ENCODE measurements at places on chromosomes 16 and 17. TPM values are rescaled to one million over a fixed set of nuclear protein-coding genes. Genes with fewer than 3 reads are reported as not detected.

TUBB3 gene
- 2.3 TPM for total RNA-seq

DNA sequence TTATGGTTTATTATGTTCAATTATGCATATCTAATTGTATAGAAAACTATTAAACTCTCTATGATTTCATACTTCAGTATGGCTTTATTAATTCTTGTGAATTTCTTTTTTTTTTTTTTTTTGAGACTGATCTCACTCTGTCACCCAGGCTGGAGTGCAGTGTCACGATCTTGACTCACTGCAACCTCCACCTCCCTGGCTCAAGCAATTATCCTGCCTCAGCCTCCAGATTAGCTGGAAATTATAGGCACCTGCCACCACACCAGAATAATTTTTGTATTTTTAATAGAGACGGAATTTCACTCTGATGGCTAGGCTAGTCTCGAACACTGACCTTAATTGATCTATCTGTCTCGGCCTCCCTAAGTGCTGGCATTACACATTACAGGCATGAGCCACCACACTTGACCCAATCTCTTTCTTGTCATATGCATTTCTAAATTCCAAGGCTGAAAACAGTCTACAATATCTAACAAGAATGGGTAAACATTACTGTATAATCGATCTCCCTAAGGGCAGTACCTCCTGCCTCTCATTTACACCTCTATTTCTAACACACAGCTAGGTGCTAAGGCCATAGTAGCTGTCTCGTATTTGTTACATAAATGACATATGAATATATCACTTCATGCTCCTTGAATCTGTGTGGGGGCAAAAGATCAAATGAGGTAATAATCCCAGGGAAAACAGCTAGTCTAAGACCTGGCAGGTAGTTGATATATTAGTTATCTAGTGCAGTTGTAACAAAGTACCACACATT is 258.2 kb upstream of the CDH8 start:
- DNase-seq: no peak

DNA sequence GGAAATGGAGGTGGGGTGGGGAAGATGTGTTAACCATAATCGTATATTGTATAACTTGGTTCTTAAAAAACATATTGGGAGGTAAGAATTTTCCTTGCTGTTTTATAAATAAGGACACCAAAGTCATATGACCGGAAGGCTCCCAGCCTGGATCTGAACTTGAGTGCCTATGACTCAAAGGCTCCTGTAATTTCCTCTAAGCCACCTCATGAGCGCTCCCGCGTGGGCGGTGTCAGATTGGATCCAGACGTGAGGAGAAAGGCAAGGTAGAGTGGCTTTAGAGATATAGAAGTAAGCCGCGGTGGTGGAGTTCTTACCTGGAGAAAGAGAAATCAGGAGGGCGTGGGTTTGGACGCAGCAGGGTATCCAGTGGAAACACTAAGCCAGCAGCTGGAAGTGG is 196.2 kb upstream of the NLRP1 start:
- no peak for DNase-seq

GRCh38 chr16:77190190-77190477 is 856 bp upstream of the MON1B start:
- no peak for DNase-seq

DNA sequence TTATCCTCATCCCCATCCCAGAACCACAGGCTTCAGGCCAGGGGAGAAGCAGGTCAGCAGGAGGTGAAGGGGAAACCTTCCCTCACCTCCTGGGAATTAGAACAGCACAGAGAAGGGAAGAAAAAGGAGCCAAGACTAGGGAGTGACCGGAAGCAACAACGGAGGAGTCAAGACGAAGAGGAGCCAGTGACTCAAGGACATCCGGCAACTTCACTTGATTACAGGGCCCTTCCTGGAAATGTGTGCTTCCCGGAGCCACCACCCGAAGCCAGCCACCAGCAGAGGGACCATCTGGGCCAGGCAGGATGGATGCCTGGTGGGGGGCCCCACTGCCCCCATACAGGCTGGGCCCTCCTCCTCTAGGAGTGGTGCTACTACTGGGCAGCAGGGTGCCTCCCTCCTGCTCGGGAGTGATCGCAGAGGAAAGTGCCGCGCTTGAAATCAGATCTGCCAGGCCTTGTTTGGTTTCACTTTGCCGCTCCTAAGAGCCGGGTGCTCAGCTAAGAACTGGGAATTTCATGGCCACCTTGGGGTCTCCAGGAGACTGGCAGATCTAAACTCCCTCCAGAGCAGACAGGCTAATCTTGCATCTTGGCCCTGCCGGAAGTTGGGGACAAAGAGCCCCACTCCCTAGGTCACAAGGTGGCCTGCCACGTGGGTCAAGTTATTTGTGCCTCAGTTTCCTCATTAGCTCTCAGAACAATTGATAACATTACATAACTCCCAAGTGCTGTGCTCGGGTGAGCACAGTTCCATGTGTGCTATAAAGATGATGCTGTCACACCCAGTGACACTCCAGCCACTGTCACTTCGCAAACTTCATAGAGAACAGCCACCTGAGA is 6.6 kb downstream of the CDC42EP4 start:
- no peak for DNase-seq

DHRS11 gene
- 13.1 TPM for total RNA-seq

APOBR gene
- 2.4 TPM for total RNA-seq

GRCh38 chr16:58197314-58198012 is 443 bp downstream of the CSNK2A2 start:
- DNase-seq: no peak

KCNH6 gene
- not detected for total RNA-seq

Measured in GM12878 (cell line).